ENCODE measurements at places on chromosomes 13 and 19.

- no peak for DNase-seq
These were observed 16.5 kb upstream of the B3GNT3 start for GRCh38 chr19:17778251-17778967.

DNA sequence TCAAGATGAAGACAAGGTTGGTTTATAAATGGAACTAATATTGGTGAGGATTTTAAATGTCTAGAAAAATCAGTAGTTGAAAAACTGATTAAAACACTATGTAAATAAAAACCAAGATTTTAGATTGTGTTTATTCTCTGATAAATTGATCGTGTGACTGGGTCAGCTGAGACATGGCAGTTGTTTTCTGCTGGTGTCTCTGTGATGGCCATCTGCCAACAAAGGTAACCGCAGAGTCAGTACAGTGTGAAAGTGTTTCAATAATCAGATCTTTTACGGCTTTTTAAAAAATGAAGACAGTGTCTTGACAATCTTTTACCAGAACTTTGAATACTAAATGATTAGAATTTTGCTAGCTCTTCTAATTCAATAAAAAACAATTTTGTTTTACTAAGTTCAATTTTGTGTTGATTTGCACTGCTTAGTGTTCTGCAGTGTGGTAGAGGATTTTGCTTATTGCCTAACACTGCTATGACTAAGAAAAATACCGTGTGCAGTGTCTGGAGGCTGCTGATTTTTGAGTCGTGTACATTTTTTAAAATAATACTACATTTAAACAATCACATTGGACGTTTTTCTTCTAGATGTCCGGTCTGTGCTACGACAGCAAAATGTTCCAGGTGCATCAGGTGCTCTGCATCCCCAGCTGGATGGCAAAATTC lies 32.7 kb upstream of the GPR183 start:
- DNase-seq: no peak

DNA sequence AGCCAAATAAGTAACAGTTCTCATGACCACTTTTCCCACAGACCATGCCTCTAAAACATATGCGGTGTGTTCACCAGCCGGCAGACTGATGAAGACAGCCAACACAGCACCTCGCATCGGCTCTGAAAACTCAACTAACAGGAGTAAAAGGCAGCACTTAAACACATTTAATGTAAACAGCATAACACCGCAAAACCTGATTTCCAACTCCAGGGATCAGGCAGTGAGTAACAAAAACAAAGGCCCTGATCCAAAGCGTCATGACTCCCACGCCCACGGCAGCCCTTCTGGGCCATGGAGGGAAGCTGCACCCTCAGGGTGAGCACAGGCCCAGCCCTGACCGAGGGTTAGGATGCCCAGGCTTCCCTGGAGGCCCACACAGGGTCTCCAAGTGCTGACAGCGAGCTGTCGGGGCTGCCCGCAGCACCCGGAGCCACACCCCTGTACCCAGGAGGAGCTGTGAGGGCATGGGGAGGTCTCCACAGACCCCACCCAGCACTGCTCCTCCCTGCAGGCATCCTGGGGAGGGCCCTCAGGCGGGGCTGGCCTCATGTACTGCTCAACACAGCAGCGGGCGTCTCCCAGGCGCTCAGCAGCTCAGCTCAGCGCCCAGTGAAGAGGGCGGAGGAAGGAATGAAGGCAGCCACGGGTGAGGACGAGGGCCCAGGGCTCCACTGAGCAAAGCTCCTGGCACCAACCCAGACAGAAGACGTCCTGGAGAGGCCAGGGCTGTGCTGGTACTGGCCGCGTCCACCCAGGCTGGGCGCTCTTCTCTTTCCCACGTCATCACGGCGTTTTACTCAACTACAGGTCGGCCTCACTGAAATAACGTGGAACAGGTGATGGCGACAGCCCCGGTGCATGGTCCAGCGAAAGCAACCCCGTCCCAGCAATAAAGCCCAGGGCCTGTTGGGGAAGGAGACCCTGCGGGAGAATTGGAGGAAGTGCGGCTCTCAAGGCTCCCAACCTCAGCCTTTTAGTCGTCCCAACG lies 53.7 kb downstream of the RASA3 start:
- no peak for DNase-seq

- DNase-seq: no peak
These were observed 3.8 kb upstream of the LILRA5 start for GRCh38 chr19:54316746-54317107.

GRCh38 chr19:4633140-4633967 lies 6.0 kb upstream of the TNFAIP8L1 start:
- DNase-seq: no peak

GRCh38 chr19:2150794-2151338 lies 500 bp downstream of the AP3D1 start:
- DNase-seq: no peak

GRCh38 chr19:42175952-42176648 lies 41.4 kb downstream of the DEDD2 start:
- DNase-seq: no peak

GRCh38 chr13:99648066-99648665 lies 146.9 kb downstream of the TM9SF2 start:
- DNase-seq: no peak

GRCh38 chr19:42601811-42602443 lies 7.2 kb upstream of the CEACAM8 start:
- DNase-seq: no peak

Measured in BJ (cell line).